ENCODE measurements at places on chromosomes 3 and 15.

GRCh38 chr3:182925330-182925943, 54.9 kb downstream of the DCUN1D1 start:
- DNase-seq = peak; percentile 97

DNA sequence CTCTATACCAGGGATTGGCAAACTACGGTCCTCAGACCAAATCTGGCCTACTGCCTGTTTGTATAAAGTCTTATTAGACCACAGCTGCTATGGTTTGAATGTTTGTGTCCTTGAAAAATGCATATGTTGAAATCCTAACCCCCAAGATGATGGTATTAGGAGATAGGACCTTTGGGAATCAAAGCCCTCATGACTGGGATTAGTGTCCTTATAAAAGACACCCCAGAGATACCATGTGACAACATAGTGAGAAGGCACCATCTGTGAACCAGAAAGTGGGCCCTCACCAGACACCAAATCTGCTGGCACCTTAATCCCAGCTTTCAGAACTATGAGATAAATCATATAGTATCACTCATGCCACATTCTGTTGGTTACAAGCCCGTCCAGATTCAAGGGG, 7.4 kb downstream of the HMCES start:
- no peak for DNase-seq

DNA sequence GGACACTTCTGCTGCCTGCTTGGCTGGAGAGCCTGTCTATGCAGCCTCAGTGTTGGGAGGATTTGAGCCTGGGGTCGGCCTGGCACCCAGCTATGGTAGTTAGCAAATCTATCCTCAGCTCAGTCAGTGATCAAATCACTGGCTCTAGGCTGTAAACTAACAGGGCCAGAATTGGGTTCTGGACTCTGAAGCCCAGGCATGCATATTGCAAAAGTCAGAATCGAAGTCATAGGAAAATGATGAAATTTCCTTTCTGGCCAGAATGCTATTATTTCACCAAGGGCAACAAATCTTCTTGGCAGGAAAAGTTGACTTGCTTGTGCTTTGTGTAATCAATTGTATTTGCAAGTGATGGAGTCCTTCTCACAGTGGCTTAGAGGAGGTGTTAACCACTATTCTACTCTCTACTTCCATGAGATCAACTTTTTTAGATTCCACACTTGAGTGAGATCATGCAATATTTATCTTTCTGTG, 482.6 kb upstream of the TPRG1 start:
- DNase-seq = no peak

DNA sequence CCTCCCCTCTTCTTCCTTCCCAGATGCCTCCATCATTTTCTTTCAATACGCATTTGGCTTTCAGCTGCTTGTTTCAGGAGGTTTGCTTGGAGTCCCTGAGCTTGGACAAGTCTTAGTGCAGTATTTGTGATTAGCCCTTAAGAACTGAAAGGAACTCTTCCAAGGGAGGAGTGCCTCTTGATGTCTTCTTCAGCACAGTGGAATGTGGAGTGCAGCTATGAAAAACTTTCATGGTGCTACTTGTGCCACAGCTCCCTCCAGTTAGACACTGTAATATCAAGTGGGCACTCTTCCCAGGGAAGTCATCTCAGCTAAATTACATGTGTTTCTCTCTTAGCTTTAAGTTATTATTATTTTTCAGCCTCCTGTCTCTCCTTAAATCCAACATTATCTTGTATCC, 173.1 kb downstream of the NECTIN3 start:
- DNase-seq = no peak

GRCh38 chr15:99590913-99591646, 25.3 kb downstream of the MEF2A start:
- DNase-seq = no peak

DNA sequence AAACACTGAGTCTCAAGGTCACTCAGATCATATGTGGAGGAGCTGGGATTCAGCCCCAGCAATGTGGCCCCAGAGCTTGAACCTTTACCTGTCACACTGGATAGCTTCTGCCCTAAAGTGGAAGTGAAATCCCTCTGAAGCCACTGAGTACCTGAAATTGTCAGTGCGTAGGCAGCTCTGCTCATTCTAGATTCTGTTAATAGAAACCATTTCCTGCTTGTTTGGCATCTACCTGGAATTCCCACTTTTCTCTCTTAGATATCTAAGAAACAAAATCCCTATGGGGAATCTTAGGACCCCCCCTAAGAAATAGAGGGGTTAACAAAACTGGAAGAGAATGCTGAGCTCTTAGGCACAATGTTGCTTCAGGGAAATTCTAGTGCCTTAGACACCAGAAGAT, 29.8 kb downstream of the FBXL22 start:
- no peak for DNase-seq

- DNase-seq = no peak
Observed at GRCh38 chr15:52749258-52749657, 40.9 kb downstream of the ONECUT1 start.

GRCh38 chr3:28326458-28326926, 22.0 kb upstream of the ZCWPW2 start:
- no peak for DNase-seq

GRCh38 chr15:67030036-67030762, 35.2 kb upstream of the SMAD3 start:
- no peak for DNase-seq

GRCh38 chr3:124032311-124032880, 40.5 kb upstream of the ROPN1 start:
- DNase-seq = no peak

DNA sequence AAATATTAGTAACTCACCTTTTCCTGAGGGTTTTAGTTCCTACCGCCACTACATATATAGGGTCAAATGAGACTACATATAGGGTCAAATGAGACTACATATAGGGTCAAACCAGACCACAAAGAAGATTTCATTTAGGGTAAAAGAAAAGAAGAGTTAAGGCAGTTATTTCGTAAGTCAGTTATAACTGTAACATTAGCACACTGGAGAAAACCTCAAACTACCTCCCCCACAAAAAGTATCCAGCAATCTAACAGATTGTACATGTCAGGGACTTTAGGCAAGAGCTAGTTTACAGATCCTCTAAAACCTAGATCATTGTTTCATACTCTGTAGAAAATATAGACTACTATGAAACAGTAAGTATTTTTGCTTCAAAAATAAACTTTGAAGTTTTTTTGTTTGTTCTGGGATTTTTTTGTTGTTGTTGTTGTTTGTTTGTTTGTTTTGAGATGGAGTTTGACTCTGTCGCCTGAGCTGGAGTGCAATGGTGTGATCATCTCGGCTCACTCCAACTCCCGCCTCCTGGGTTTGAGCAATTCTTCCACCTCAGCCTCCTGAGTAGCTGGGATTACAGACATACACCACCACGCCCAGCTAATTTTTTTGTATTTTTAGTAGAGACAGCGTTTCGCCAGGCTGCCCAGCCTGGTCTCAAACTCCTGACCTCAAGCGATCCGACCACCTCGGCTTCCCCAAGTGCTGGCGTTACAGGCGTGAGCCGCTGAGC, 92.4 kb upstream of the CGNL1 start:
- DNase-seq = no peak

GRCh38 chr15:74786551-74787165, 4.8 kb downstream of the CSK start:
- peak; percentile 59 for DNase-seq

GRCh38 chr15:60087561-60087960, 83.5 kb downstream of the FOXB1 start:
- no peak for DNase-seq

DNA sequence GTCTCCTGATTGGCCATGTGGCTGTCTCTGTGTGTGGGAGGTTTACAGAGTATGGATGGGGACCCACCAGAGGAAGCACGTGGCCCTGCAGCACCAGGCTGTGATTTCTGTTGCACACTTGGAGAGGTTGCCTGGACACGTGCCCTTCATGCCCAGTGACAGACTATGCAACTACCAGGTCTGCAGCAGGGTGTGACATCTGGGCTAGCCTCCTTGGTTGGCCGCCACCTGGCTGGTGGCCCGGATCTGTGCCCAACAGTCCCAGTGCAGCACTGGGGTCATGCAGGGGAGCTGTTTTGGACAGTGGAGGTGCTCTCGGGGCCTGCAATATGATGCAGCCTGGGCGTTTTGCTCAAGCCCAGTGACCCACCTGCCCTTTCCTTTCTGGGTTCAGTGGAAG, 212.5 kb downstream of the UBE3A start:
- DNase-seq = no peak

DNA sequence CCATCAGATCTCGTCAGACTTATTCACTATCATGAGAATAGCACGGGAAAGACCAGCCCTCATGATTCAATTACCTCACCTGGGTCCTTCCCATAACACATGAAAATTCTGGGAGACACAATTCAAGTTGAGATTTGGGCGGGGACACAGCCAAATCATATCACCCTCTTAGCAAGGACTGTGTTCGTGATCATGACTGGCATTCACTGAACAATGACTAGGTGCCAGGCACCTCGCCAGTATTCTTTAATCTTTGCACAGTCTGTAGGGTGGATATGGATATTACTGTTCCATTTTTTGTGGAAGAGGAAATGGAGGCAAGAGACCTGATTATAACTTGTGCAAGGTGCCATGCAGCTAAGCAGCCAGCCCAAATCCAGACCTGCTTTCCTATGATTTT, 77.5 kb downstream of the IGF1R start:
- no peak for DNase-seq

- DNase-seq = no peak
Observed at GRCh38 chr3:117149584-117149983, 440.0 kb downstream of the TUSC7 start.

- DNase-seq = no peak
Observed at GRCh38 chr3:130671545-130672312, 74.9 kb downstream of the PIK3R4 start.

DNA sequence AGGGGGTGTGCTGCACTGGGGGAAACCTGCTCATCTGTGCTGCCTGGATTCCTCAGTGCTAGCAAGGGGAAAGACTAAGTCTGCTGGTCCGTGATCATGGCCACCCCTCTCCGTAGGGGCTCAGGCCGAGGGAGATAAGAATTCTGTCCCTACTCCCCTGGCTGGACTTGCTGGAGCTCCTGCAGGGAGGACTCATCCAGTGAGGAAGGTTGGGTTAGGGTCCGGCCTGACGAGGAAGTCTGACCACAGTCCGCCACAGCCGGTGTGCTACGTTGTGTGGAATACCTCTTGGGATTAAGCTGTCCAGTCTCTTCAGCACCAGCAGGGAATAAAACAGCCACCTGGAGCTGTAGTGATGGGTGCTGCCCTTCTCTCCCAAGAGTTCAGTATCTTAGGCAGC, 1309.1 kb upstream of the CADM2 start:
- no peak for DNase-seq

DNA sequence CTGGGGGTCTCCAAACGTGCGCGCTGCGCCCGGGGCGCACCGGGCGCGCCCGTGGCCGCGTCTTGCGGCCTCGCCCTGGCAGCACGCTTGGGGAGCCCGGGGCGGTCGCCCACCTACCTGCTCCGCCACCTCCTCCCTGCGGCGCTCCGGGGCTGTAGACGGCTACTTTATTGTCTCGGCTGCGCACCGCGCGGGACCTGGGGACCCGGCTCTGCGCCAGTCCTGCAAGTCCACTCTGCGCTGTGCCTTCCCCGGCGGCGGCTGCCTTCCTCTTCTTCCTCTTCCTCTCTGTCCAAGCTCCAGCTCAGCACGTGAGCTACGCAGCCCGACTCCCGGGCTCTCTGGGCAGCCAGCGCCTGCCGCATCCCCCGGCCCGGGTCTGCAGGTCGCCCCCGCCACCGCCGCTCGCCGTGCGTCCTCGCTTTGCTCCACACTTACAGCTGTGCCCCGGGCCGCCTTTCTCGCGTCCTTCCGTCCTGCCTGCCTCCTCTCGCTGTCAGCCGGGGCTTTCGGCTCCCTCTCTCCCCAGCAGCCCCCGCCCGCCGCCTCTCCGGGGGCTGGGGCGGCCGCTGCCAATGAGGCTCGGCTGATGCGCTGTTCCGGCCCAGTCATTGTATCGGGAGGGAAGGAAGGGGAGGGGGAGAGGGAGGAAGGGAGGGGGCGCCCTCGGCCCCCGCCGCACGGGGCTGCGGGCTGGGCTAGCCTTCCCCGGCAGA, 156.4 kb upstream of the FRMD4B start:
- DNase-seq = no peak

DNA sequence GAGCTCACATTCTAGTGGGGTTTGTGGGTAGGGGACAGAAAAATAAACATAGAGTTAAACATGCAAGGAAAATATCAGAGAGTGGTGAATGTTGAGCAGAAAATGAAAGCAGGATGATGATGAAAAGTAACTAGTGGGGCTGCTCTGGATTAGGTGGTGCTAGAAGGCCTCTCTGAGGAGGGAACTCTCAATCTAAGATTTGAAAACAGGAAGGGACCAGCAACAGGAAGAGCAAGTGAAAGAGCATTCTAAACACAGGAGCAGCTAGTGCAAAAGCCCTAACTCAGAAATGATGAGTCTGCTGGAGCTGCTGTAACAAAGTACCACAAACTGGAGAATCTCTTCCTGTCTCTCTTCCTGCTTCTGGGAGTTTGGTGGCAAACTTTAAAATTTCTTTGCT, 468.6 kb upstream of the AGTR1 start:
- no peak for DNase-seq

- no peak for DNase-seq
Observed at GRCh38 chr3:195119461-195120266, 151.3 kb downstream of the XXYLT1 start.

DNA sequence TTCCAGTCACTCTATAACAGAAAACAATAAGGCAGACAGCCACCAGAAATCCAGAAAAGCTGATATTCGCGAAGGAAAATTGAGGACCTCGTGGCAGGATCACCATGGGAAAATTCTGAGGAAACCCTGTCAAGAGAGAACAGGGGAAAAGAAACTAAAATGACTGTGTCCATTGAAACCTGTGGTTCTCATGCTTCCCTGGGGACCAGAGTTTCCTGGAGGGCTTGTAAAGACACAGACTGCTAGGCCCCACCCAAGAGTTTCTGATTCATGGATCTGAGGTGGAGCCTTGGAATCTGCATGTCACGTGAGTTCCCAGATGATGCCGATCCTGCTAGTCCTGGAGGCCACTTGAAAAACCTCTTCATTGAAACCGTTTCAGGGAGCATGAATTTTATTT, 420.5 kb downstream of the EPHB1 start:
- no peak for DNase-seq

DNA sequence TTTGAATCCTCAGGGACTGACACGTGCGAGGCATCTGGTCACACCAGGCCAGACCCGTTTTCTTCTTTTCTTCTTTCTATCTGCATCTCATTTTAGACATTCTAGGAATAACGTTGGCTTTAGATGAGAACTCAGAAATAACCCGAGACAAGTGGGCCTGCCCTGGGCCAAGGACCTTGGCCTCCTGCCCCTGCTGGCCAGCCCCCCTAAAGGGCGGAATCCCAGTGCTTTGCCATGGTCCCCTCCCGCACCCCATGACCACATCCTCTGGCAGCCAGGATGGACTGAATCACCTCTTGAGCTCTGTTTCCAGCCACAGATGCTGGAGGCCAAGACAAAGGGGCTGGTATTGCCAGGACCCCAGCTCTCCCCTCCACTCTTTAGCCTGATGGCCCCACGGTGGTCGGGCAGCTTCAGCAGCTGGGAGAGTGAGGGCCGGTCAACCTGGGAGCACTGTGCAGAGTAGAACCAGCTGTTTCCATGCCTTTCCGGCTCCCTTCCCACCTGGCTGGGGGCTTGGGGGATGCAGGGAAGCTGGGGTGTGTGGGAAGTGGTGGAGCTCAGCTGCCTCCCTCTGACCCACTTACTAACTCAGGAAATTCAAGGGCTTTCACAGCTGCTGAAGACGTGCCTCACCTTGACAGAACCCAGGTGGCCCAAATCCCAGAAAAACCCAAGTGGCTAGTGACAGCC, 190.9 kb downstream of the FAM43A start:
- no peak for DNase-seq
